Stimulated activated CD4-positive, alpha-beta T cell treated with anti-CD3 and anti-CD28 coated beads, Interleukin-1b, Interleukin-23, amount 100 ng/mL, for 24 hours (primary cell): ENCODE measurements at places on chromosomes 4 and X.

- no peak for DNase-seq
Observed at GRCh38 chrX:7219153-7219705, 71.3 kb upstream of the PUDP start.

DNA sequence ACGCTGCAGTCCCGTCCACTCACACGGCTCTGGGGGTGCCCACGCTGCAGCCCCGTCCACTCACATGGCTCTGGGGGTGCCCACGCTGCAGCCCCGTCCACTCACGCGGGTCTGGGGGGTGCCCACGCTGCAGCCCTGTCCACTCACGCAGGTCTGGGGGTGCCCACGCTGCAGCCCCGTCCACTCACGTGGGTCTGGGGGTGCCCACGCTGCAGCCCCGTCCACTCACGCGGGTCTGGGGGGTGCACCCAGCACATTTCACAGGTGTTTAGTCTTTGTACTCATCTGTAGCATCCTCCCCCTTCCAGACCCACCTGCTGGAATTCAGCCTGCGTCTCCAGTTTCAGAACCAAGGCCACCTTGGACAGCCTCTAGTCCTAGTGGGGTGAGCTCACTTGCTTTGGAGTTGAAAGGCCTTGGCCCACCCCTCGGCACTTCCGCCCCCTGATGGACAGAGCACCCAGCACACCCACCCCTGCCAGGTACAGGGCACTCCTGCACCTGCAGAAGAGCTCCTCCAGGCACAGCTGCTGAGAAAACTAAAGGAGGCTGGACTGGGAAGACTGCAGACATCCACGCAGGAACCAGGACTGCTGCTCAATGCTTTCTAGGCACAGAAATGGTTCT, 73.0 kb downstream of the ABLIM2 start:
- no peak for DNase-seq

- DNase-seq, result no peak
Observed at GRCh38 chr4:162853788-162854187, 312.9 kb downstream of the NAF1 start.

- no peak for DNase-seq
Observed at GRCh38 chr4:7332216-7333023, 102.3 kb downstream of the PSAPL1 start.

GRCh38 chr4:5469861-5470260, 238.5 kb downstream of the EVC2 start:
- no peak for DNase-seq

GRCh38 chr4:144575181-144575580, 70.8 kb upstream of the HHIP start:
- DNase-seq, result no peak

GRCh38 chrX:129347291-129347690, 176.0 kb downstream of the SMARCA1 start:
- no peak for DNase-seq

DNA sequence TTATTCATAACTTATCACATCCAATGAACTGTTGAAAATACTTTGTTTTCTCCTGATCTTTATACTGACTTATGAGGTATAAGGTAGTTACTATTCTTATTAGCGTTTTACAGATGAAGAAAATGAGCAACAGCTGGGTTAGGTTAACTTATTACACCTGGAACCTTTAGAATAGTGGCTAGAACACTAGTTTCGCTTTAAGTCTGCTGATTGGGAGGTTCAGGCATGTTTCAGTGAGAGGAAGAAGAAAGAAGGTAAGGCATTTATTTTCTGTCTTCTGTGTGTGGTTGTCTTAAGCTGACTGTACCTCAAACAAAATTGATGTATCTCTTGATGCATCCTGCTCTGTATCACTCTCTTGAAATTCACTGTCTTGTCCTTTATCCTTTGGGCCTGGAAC, 302.5 kb downstream of the GRID2 start:
- no peak for DNase-seq

DNA sequence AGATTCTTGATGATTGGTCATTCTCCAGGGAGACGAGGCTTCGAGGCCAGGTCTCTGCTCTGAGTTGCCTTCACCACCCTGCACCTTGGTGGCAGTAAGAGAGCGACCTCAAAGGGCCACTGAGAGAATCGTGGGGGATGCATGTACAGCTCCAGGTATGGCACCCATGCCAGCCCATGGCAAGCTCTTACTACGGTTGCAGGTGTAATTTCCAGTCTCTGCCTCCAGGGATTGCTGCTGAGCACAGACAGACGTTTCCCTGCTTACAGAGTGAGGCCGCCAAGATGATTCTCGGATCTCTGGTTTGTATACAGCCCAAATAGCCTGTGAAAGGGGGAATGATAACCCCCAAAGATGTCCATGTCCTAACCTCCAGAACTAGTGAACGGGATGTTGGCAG, 16.3 kb upstream of the DRD5 start:
- DNase-seq, result no peak

DNA sequence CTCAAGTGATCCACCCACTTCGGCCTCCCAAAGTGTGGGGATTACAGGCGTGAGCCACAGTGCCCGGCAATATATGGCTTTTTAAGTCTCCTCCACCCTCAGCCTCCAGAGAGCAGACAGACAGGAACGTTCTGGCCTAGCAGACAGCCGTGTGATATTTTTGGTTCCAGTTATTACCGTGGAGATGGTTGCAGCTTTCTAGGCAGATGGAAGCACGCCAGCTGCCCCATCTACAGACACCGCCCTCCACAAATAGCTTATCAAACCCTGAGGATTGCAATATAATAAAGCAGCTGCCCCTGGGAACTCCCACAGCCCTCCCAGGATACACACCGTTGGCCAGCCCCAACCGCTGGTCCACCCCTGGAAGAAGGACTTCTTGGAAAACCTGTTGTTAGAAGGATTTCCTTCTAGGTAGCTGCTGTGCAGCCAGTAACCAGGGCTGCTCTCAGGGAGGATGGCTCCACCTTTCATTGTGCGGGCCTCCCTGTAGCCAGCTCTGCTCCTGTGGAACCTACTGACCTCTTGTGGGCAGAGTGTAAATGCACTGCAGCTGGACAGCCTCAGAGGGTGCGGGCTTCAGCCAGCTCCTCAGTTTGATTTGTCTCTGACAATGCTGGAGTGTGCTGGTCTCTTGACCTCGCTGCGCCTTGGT, 44.0 kb downstream of the SLC25A5 start:
- DNase-seq, result no peak

- no peak for DNase-seq
Observed at GRCh38 chr4:105246712-105247111, 100.0 kb downstream of the TET2 start.

- no peak for DNase-seq
Observed at GRCh38 chr4:81095389-81095788, 64.9 kb downstream of the BMP3 start.

DNA sequence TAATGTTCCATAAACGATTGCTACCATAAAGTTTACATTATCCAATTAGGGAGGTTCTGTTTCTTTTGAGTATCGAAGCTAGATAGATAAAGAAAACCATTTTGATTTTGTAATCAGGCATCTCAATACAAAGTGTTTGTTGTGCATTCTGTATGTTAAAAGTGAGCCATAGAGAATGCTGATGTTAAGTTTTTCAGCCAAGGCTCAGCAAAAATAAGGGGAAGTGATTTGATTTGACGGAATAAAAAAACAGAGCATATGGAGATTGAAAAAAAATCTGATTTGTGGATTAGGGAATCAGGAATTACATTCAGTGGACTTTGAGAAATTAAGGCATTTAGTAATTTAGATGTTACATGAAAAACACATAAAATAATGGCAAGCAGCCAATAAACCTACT, 314.8 kb downstream of the PPP3CA start:
- DNase-seq, result no peak

- no peak for DNase-seq
Observed at GRCh38 chr4:72679666-72680065, 110.6 kb upstream of the ADAMTS3 start.

DNA sequence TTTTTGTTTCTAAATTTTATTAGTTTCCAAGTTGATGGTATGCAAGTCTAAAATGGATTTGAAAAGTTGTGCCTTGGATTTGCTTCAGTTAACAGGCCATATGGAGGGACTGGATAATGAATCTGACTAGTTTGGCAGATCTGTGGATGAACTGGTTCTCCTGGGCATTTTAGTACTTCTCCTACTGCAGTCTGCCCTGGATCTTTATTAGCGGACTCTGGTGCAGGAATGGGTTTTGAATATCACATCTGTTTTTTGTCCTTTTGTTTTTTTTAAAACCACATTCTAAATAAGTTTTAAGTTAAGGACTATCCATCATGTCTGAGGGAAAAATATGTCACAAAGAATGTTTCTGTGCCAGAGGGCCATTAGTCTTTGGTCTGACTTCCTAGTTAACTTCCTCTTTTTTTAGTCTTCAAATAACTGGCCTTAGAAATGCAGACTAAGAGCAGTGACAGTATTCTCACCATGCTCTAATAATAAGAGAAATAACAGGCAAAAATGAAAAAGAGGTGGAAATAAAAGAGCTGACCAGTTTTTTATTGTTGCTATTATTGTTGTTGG, 13.9 kb upstream of the DCK start:
- DNase-seq, result no peak

- DNase-seq, result no peak
Observed at GRCh38 chr4:105594099-105595010, 41.9 kb downstream of the ARHGEF38 start.

GRCh38 chr4:88148560-88148959, 9.9 kb downstream of the ABCG2 start:
- DNase-seq, result no peak

DNA sequence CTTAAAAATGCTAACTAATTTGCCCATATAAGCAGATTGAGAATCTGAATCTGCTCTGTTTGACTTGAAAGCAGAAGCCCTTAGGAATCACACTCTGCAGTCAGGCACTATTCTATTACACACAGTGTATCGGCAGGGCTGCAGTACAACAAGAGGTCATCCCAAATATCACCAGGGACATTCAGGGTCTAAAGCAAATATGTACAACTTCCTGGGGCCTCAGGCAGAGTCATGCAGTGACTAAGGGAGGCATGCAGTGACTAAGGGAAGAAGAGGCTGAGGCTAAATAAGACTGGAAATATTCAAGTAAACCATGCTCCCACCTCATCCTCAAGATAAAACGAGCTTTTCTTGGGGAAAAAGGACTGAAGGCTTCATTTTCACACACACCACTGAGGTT, 20.9 kb downstream of the MAPK10 start:
- no peak for DNase-seq

- no peak for DNase-seq
Observed at GRCh38 chr4:8176547-8177399, 18.2 kb upstream of the ABLIM2 start.

DNA sequence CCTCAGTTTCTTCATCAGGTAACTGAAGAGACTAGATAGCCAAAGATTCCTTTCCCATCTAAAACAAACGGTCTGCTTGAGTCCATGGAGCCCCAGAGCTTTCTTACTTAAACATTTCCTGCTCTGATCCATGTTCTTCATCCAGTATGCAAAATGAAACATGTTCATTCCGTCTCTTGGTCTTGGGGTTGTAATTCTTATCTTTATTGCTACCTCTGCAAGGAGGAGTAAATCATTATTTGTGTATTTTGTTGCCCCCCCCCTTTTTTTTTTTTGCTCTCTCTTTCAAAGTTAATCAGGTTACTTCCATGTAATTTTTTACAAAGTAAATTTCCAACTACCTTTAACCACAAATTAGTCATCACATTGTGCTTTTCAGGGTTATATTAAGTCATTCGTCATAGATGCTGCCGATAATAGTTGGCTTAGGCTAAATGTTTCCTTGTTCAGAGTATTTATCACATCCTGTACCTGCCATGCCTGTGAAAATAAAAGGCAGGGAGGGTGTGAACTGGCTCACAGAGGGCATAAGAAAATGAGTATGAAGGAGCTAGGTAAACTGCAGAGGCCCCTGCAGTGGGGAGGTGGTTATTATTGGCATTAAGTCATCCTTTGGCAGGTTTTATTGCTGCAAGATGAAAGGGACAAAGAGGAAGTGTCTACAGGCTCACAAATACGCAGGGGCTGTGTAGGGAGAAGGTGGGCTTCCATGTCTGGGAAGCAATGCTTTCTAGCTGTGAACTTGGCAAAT, 76.7 kb upstream of the HS3ST1 start:
- no peak for DNase-seq

DNA sequence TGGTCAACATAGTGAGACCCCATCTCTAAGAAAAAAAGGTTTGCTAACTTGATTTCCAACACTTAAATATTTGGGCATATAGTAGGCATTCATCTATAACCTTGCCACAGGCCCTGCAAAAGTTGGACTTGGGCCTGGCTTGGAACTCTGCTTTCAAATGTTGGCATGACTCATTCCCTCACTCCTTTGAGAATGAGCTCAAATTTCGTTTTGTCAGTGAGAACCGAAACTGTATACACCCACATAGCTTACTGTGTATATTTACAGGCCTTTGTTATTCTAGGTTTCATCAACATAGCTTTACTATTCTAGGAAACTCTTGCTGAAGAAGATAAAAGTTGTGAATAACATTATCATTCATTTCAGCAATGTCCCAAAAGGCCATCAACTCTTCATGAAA, 88.7 kb upstream of the ELOVL6 start:
- no peak for DNase-seq

DNA sequence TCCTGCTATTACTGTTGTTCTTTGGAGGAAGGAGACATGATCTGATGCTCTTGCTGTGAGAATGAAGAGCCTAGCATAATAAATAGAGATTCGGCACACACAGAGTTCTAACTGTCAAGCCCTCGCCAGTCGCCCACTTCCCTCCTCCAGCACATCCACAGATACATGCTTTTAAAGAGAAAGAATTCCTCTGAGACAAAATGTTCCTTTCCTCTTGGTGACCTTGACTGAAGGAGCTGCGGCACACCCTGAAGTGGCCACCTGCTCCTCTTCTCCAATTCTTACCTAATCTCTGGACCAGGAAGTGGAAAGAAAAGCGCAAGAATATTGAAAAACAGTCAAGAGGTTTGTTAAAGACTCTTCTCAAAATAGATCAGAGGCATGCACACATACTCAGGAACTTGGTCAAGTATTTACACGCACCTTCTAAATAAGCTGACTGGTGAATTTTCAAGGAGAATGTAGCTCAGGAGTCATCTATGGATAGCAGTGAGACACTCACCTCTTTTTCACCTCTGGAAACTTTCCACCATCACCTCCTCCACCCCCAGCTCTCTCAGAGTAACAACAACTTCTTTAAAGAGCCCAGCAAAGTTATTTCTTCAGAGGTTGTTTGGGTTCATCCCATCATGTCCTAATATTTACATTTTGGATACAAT, 95.4 kb downstream of the PARM1 start:
- no peak for DNase-seq

GRCh38 chr4:2745981-2746806, 9.9 kb downstream of the TNIP2 start:
- DNase-seq, result peak; percentile 98

- no peak for DNase-seq
Observed at GRCh38 chr4:77994194-77994721, 62.9 kb upstream of the FRAS1 start.

GRCh38 chr4:81454948-81455347, 16.8 kb downstream of the RASGEF1B start:
- no peak for DNase-seq

GRCh38 chrX:132671229-132671641, 182.4 kb upstream of the MBNL3 start:
- no peak for DNase-seq
